ENCODE measurements at places on chromosomes 6 and 20.

DNA sequence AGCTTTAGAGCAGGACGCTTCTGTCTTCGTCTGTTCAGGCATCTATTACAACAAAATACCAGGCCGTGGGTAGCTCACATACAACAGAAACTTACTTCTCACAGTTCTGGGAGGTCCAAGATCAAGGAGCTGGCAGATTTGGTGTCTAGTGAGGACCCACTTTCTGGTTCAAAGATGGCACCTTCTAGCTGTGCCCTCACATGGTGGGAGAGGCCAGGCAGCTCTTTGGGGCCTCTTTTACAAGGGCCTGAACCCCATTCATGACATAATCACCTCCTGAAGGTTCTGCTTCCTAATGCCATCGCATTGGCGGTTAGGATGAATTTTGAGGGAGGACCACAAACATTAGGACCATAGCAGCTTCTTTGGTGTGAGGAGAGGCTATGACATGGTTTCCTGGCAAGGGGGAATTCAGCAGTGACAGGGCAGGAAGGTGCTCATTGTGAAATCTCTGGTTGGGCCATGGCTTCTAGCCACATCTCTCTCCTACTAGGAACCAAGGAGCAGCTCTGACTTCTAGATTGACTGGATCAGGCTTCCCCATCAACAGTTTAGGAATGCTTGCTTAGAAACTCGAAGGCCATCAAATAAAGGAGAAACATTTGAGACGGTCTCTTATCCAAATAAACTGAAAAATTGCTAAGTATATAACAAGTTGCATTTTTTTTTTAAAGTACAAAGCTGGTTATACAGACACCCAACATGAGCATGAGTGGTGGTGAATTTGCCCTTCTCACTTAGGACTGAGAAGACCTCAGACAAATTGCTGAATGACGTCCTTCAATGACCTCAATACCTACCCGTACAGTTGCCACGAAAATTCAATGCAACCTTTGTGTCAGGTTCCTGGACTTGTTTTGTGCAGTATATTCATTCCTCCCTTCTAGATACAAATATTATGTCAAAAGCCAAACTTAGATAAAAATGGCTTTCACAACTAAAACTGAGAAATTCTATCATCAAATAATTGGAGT lies 140.7 kb downstream of the ZDHHC14 start:
- DNase-seq = peak; percentile 10

GRCh38 chr6:122482750-122483080 lies 11.1 kb upstream of the SERINC1 start:
- DNase-seq = no peak

- DNase-seq = no peak
Observed at GRCh38 chr6:20033697-20034407, 178.4 kb downstream of the MBOAT1 start.

DNA sequence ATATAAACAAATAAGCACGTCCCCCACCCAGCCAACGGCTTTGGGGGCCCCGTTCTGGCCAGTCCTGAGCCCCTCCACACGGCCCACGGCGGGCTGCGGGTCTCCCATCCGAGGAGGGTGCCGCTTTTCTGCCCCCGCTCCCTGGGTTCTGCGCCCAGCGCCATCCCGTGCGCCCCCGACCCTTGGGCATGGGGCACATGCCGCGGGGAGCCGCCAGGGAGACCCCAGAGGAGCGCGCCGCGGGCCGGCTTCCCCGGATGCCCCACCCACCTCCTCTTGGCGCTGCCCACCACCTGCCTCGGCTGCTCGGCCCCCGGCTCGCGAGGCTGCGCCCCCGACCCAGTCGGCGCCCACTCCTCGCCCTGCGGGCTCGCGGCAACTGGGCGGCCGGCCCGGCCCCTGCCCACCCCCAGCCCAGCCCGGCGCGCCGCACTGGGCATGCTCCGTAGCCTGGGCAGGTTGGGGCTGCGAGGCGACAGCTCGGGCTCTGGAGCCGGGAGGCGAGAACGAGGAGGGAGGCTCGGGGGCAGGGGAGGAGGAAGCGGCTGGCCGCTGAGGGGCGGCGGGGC lies 570 bp upstream of the PLCB4 start:
- DNase-seq = peak; percentile 63

DNA sequence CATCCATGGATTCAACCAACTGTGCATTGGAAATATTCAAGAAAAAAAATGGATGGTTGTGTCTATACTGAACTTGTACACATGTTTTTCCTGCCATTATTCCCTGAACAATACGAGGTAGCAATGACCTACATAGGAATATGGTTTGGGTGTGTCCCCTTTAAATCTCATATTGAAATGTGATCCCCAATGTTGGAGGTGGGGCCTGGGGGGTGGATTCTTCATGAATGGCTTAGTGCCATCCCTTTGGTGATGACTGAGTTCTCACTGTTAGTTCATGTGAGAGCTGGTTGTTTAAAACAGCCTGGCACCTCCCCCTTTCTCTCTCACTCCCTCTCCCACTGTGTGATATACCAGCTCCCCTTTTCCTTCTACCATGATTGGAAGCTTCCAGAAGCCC lies 139.8 kb upstream of the BACH2 start:
- peak; percentile 26 for DNase-seq

DNA sequence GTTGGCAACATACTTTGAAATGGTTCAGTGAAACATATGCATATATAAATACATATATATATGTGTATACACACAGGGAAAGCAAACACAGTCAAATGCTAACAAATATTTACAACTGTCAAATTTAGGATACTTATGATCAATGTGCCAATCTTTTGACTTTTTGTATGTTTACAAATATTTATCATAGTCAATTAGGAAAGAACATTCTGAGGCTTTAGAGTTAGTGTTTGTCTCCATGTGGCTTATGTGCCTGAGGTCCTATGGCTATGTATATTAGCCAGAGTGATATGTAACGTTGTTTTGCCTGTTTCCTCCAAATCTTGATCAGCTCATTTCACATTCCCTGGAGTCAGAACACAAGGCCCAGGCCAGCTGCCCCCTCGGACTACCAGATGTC lies 126.5 kb upstream of the MAN1A1 start:
- no peak for DNase-seq

DNA sequence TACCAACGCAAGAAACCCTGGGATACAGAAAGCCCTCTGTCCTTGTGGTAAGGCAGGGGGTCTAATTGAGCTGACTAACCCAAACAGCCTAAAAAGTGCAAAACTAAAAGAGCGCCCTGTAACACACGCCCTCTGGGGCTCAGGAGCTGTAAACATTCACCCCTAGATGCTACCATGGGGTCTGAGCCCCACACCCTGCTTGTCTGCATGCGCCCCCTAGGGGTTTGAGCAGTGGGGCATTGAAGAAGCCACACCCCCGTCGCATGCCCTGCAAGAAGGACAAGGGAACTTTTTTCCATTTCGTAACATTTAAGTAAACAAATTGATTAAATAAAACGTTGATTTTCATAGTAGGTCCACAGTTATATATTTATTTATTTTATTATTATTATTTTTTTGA lies 616.9 kb upstream of the MAN1A1 start:
- DNase-seq = no peak

DNA sequence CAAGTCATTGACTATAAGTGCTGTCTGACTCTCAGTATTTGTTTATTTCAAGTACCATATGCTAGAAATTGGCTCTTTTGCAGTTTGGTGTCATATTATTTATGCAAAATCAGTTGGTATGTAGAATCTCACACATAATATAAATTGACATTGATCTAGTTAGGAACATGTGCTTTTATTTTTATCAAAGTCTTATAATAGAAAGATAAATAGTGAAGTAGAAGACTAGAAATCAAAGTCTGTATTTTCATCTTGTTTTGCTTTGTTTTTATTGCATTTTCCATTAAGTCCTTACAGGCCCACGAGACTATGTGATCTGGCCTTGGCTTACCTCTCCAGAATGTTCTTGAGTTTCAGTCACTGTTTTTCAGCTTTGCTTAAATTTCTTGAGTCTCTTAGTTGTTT lies 300.3 kb downstream of the LAMA2 start:
- DNase-seq = no peak

DNA sequence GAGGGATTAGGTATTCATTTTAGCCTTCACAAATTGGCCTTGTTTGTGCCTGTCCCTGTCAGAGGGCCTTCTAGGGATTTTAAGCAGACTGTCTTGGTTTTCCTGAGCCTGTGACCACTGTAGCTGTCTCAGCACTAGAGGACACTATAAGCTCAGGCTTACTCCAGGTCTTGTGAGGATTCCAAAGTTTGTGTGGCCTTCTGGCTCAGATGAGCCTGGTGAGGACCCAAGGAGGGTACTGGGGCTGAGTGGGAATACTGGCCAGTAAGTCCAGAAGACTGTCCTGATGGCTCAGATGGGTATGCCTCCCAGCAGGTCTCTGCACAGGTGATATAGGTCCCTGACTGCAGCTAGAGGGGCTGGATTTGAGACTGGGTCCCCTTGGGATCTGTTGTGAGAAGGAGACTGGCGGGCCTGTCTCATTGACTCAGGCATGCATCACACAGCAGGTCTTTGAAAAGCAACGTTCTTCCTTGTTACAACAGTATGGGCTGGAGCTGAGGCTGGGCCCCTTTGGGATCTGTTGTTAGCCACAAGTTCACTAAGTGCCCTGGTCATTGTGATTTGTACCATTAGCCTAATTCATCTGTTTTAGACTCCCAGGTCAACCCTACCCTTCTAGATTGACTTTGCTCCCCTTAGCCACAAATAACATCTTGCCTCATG lies 26.3 kb upstream of the TFB1M start:
- peak; percentile 52 for DNase-seq

GRCh38 chr20:53945478-53945877 lies 124.9 kb downstream of the BCAS1 start:
- no peak for DNase-seq

DNA sequence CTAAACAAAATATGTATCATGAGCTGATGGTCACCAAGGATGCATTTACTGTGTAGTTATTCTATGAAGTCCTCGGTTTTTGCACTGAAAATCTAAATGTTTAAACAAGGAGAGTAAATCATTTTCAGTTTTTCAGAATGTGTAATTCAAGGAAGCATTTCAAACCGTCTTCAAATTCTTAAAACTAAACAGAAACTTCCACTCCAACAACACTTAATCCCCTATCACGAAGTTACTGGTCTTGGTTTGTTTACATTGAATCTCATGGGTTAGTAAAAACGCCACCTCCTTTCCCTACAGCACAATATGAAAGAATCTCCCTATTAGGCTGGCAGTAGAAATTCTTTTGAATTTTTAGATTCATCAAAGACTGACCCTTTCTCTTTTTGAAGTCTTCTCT lies 192.9 kb downstream of the AIG1 start:
- no peak for DNase-seq

DNA sequence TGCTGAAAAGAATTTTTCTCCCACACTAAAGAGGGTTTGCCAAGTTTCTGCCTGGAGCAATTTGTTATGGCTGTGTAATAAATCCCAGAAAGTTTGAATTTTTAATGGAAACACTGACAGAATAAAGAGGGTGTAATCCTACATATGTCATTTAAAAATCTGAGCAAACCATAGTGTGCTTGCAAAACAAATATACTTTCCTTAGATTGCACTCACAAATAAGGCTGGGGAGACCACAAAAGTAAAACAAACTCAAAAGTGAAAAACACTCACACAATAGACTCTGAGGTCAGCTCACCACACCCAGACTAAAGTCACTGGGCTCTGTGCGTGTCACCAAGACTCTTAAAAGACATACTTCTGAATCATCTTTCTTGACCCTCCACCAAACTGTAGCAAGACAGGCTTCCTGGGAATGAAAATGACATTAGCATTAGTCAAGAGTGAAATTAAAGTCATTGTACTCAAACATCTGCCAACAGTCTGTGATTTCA lies 4.8 kb upstream of the ATXN1 start:
- no peak for DNase-seq

GRCh38 chr6:15443119-15443830 lies 197.4 kb downstream of the JARID2 start:
- no peak for DNase-seq

DNA sequence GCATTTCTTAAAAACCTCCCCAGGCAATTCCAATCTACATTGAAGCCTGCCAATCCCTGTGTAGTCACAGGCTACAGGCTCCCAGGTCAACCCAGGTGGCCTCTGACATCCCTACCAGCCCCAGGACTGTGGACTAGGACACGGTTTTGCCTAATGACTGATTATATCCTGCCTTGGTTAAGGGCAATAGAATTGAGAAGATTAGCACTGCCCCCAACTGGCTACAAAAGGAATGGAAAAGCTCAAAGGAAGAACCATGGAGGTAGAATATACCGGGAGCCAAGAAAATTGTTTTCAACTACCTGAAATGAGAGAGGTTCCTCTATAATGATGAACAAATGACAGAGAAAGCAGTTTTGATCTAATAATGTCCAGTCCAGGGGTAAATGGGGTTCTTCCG lies 421.1 kb upstream of the AGPAT4 start:
- peak; percentile 61 for DNase-seq

- peak; percentile 62 for DNase-seq
Observed at GRCh38 chr20:2631228-2631627, 21.2 kb upstream of the NOP56 start.

DNA sequence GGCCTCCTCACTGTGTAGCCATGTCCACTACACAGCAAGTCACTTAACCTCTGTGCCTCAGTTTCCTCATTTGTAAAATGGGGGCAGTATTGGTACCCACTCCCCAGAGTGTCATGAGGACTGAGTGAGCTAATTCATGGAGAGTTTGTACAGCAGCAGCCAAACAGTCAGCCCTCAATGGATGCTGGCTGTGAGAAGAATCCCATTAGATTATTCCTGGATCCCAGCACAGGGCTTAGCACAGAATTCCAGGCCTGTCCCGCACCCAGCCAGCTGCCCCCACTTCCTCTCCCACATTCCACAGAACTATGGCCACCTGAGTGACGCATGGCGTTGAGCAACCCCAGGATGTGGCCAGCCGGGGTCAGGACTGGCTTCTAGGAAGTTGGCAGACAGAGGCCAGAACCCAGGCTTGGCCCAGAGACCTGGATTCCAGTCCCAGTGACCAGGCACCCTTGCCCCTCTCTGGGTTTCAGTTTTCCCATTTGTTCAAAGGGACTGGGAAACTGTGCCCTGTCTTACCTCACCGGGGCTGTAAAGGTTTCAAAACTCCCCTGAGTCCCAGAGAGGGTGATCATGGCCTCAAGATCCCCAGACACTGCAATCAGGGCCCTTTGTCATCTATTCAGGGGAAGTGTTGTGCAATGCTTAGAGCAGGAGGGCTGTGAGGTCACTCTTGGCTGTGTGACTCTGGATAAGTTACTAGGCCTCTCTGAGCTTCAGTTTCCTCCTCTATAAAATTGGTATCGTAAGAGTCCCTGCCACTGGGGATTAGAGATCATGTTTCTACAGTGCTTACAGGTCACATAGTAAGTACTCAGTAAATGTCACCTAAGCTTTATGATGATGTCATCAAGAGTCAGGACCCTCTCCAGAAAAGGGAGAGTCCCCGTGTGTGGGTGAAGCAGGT lies 3.0 kb upstream of the TGM2 start:
- DNase-seq = no peak

GRCh38 chr20:63750807-63751470 lies 11.4 kb downstream of the SLC2A4RG start:
- no peak for DNase-seq

GRCh38 chr6:64553249-64553786 lies 917.7 kb downstream of the PHF3 start:
- no peak for DNase-seq
